H1 (cell line): ENCODE measurements at places on chromosomes 16 and 17. TPM values are rescaled to one million over a fixed set of nuclear protein-coding genes. Genes with fewer than 3 reads are reported as not detected.
A peak's percentile ranks its signal among the peaks of the same experiment; 100 is the strongest.

OTOA gene
- total RNA-seq, result 0.32 TPM in 1 of 2 replicates, not detected in the other

DNA sequence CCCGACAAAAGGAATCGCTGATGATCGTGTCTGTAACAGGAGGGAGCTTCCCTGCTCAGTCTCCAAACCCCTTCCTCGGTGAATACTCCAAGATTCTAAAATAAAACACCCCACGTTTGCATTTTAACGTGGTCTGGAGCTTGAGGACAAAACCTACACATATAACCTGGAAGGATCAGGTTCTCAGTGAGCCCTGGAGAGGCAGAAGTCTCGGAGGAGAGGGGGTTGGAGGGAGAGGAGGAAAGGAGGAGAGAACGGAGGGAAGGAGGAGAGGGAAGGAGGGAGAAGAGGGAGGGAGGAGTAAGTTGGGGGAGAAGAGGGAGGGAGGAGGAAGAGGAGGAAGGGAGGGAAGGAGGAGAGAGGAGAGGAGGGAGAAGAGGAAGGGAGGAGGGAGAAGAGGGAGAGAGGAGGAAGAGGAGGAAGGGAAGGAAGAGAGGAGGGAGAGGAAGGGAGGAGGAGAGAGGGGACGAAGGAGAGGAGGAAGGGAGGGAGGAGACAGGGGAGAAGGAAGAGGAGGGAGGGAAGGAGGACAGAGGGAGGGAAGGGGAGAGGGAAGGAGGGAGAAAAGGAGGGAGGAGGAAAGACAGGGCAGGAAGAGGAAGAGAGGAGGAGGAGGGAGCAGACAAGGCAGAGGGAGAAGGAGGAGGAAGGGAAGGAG, 27.4 kb upstream of the GINS2 start:
- DNase-seq, result no peak

SLC7A6OS gene
- total RNA-seq, result 16.4 and 21.3 TPM in 2 replicates

DNA sequence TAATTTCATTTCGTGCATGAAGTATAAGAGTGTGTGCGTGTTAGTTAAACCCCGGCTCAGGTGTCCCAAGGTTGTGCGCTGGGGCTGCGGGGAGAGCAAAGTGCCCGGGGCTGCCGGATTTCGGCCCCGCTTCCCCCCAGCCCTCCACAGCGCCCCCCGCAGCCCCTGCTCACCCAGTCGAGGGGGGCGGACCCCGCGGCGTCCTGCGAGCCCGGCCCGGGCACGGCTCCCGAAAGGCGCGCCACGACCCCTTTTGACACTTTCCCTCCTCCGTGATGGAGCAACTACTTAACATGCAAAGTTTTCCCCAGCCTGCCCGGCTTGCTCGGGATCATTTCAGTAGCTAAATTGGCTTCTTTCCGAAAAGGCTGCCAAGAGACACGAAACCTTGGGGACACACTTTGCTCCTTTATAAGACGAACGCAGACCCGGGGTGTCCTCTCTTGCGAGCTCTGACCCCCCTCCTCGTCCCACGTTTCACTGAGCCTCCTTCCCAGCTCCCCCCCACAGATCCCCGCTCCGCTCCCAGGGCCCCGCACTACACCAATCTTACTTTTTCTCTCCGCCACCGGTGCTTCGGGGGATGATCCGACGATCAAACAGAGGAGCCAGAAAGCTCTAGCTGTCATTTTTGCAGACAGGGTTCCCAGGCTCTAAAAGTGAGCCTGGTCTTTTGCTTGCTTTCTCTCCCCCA, 552 bp downstream of the C17orf58 start:
- DNase-seq, result peak; percentile 66

GRCh38 chr17:27284811-27285415, 9.0 kb upstream of the WSB1 start:
- no peak for DNase-seq

VPS35 gene
- 58.1 and 66.9 TPM in 2 replicates for total RNA-seq

DNA sequence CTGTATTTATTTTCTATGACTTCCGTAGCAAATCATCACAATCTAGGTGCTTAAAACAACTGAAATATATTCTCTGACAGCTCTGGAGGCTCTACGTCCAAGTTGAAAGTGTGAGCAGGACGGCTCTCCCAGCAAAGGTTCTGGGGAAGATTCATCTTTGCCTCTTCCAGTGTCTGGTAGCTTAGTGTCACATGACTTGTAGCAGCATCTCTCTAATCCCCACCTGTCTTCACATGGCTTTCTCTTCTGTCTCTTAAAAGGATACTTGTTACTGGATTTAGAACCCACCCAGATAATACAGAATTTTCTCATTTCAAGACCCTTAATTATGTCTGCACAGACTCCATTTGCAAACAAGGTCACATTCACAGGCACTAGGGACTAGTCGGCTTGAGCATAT, 687.7 kb upstream of the RBFOX1 start:
- no peak for DNase-seq

CHD9NB gene
- total RNA-seq, result 3.8 and 4.5 TPM in 2 replicates

GRCh38 chr16:15996432-15997109, 47.2 kb downstream of the ABCC1 start:
- no peak for DNase-seq

GDPD1 gene
- 6.7 and 7.7 TPM in 2 replicates for total RNA-seq

DNA sequence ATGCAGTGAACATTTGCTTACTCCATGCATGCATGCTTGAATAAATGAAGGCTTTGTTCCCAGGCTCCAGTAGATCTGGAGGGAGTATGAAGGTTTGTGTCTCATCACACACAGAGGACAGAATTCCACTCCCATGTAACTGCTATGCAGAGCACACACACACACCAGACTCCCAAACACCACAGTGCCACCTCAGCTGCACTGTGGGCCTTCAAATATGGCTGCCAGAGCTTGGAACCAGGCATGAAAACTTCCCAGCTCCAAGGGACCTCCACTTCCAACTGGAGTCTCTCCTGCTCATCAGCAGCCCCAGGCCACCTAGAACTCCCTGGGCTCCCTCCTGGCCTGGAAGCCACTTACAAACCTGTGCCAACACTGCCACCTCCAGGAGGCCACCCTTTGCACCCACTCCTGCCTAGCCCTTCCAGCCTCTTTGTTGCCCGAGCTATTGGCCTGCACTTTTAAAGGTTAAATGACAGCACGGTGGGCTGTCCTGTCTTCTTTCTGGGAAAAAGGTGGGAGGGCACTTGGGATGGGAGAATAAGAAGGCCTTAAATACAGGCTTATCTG, 151.2 kb downstream of the ZNF423 start:
- no peak for DNase-seq

DNA sequence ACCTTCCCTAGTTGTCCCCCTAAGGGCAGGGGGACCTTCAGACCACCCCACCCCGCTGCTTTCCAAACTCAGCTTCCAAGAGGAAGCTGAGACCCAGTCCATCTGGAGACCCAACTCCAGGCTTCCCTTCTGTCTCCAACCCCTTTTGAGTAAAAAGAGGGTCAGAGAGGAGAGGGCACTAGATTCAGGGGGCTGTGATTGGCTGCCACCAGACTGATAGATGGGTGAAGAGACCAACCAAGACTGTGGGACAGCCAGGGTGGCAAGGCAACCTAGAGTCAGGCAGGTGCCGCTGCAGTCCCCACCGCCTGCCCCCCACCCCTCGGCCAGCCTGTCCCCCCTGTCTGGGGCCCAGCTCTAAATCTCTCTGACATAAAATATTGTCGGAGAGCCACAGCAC, 92.5 kb downstream of the SDK2 start:
- no peak for DNase-seq

- DNase-seq, result no peak
Measured at GRCh38 chr16:27820646-27821345, 242.7 kb downstream of the GSG1L start.

DNA sequence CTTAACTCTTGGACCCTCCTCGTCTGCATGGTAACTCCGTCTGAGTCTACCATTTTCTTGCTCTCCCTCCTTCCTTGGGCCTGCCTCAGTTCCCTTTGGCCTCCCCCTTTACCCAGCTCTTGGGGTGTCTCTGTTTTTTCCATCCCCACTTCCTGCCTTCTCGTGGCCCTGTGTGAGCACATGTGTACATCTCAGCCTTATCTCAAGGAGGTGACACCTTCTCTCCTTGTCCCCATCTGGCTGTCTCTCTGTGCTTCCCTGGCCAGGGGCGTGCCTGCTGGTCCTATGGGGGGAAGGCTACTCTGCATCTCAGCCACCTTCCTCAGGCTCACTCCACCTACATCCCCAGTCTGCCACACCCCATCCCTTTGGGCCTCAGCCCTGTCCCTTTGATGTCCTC, 6.6 kb downstream of the CTF1 start:
- no peak for DNase-seq

DNA sequence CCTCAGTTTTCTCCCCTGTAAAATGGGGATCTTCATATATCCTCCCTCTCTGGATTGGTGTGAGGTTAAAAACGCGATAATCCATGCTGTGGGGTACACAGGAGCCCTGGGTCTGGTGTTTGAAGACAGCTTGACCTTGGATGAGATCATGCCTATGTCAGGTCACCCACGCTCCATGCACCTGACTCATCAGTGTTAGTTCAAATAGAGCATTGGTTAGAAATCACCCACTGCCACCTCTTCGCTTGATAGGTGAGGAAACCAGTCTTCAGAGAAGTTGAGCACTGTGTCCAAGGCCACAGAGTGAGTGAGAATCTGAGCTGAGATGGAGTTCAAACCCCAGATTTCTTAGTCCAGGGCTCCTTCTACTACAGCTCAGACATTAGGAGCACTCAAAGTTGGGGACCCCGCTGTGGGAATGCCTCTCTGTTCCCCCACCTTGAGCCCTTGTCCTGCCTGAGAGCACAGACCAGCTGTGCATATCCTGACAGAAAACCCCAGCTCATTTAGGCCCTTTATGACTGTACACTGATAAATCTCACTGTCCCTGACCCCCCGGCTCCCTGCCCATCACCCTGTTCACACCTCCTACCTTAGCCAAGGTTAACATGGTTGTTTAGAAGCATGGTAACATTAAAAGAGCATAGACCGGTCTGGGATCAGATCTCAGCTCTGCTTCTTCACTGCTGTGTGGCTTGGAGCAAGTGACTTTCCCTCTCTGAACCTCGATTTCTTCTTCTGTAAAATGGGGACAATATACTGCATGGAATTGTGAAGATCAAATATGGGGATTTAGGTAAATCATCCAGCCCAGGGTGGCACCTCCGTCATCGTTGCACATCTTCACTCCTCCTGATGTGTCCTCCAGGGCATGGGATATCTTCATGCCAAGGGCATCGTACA, 22.4 kb upstream of the LGALS9 start:
- DNase-seq, result no peak

CFAP97D1 gene
- 0.07 TPM in 1 of 2 replicates, not detected in the other for total RNA-seq

DNA sequence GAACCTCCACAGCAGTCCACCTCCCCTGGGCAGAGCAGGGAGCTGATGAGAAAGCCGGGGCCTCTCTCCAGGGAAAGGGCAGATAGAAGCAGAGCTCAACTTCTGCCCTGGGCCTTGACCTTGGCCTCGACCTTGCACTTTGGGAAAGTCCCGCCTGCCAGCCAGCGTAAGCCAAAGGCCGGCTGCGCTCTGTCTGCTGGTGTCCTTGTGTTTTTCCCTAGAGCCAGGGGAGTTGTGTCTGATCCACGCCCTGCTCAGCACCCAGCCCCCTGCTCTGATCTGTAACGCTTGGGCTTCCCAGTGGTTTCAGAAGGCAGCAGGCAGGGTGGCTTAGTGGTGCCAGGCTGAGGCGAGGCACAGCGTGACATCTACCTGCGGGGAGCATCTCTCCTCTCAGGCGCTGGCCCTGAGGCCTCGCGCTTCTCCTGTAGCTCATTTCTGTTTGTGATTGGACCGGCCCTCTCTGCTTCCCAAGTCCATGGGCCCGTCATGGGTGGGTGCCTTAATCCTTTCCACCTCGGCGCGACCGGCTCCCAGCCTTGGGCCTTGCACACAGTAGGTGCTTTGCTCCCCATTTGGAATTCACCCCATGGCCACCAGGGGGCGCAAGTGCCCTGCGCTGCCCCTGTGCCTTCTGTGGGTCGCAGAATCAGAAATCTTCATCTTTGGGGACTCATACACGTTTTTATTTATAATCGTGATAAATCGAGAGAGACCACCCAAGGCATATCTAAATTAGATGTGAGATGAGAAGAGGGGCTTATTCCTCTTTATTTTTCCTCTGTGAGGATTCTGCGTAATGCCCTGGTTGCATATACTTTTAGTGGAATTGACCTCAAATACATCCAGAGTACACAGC, 24.2 kb downstream of the SGSH start:
- peak; percentile 90 for DNase-seq

- DNase-seq, result no peak
Measured at GRCh38 chr17:28882154-28882895, 15.2 kb downstream of the FLOT2 start.

ZNF629 gene
- total RNA-seq, result 19.3 and 19.5 TPM in 2 replicates

DNA sequence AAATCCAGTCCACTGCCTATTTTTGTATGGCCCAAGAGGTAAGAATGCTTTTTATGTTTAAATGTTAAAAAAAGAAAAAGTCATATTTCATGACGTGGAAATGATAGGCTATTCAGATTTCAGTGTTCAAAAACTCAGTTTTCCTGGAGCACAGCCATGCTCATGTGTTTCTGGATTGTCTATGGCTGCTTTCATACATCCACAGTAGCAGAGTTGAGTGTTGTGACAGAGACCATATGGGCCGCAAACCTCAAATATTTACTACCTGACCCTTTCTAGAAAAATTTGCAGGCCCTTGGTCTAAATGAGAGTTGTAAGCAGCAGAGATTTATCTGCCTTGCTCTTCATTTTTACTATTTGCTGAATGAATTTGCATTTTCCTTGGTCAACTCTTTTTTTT, 264.1 kb downstream of the CBLN1 start:
- DNase-seq, result no peak

HOXB1 gene
- not detected in 2 replicates for total RNA-seq

PMFBP1 gene
- 1.2 and 1.6 TPM in 2 replicates for total RNA-seq

- no peak for DNase-seq
Measured at GRCh38 chr17:37130984-37131446, 182.3 kb downstream of the AATF start.

GRCh38 chr17:80545499-80545826, 825 bp downstream of the RPTOR start:
- no peak for DNase-seq
